Activated CD4-positive, alpha-beta T cell treated with anti-CD3 and anti-CD28 coated beads for 24 hours (primary cell): ENCODE measurements at places on chromosomes 13 and 19.

DNA sequence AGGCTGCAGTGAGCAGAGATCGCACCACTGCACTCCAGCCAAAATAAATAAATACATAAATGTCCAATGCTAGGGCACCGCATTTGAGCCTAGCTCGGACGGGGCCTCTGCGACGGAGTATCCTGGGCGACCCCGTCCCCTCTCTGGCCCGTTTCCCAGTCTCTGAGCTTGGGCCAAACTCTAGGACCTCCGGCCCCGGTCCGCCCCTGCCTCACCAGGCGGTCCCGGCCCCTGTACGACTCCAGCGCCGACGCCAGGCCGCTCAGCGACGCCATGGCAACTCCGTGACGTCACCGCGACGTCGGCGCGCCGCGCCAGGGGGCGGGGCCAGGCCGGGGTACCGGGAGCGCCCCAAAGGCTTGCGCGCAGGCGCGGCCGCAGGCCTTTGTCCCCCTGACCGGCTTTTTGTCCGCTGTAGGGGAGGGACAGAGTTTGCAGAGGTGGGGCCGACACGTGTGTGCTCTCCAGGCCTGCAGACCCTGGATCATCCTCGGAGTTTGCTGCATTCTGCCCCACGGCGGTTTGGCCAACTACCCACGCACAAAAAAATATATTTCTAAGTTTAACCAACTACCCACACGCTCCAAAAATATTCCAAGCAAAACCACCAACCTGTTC lies at the start of gene PEX11G:
TSS of gene PEX11G (minus strand) at position 300 of the 618 bp plus-strand sequence. CDS start at position 275, 25 bp downstream.
- DNase-seq, result peak; percentile 89

DNA sequence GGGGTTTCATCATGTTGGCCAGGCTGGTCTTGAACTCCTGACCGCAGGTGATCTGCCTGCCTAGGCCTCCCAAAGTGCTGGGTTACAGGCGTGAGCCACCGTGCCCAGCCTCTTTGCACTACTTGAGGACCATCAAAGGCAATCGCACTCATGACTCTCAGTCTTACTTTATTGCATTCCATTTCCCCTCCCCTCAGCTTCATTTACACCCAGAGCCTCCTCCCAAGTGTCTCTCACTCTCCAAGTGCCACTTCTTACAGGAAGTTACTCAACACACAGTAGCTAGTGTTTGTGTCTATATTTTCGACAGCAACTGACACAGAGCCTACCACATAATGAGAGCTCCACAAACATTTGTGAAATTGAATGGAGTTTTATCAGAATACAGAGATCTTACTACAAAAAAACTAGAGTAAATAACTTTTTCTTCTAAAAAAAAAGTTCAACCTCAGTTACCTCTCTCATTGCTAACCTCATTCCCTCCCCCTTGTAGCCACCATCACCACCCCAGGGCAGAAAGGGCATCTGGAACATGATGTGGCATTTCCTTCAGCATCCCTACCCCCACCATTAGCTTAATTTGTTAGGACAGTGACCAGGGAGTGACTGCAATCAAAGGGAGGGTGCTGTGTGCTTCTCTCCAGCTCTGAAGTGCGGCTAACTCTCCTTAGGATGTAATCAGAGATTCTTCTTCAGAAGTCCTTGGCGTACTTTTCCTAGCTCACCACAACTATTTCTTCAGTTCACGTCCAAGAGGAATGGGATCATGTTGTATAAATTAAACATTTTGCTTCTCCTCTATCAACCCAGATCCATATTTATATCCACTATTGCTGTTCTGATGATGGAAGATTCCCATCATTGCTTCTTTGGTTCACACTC lies 17.0 kb upstream of the RUBCNL start:
- no peak for DNase-seq

- DNase-seq, result no peak
These were observed 16.0 kb downstream of the ZC3H4 start for GRCh38 chr19:47097396-47098201.

DNA sequence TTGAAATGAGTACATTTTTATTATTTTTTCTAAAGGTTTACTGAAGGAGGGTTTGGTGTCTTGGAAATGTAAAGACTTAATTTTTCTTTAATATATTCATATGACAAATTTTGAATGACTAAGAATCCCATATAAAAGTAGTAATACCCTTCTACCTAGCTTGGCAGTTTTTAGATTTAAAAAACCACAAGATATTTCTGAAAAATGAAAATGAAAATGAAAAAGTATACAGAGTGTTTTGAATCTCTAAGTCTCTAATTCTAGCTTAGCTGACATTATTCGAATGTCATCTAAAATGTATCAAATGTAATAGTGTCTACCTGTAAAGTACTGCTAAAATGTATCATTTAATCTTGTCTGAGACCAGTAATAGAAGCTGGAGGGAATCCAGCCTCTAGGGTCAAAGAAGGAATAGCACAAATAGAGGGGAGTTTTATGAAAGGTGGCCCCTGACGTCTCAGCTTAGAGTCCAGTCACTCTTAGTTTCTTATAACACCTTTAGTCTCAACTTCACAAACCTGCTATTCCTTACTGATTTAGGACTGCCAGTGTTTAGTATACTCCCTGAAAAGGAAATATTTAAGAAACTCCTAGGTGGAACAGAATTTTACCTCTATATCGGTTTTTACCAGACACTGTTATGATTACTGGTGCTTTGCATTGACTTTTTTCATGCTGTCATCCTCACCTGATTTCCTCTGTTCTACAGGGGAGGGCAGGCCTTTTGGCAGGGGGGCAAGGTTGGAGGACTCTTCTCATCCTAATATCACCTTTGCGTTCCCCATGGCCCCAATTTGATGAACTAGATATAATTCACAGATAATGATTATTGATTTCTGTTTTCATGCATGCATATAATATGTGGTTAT lies 16.2 kb upstream of the MIR17HG start:
- DNase-seq, result no peak

- DNase-seq, result no peak
These were observed 209.1 kb downstream of the DIAPH3 start for GRCh38 chr13:59954601-59955000.
